Hepatocyte (in vitro differentiated cells): ENCODE measurements at places on chromosomes 6 and 20. TPM values are rescaled to one million over a fixed set of nuclear protein-coding genes. Genes with fewer than 3 reads are reported as not detected.

DNA sequence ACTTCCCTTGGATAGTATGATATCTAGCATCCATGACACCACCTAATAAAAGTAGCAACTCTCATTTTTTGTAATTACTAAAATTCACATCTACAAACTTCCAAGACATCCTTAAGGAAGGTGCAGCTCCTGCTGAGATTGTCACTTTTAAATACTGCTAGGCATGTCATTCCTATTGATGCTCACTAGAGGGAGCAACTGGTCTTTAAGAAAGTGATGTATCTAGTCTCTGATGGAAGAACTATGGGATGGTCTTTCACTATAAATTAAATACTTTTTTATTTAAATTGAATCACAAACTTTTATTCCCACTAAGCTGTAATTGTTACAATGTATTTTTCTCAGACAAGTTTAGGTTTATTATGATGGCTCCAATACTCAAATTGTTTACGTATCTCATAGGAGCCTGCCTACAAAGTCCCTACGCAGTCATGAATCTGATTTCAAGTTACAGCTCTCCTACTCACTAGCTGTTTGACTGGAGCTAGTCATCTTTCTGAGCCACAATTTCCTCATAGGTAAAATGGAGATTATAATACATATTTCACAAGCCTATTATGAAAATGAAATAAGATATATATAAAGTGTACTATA is 8.1 kb upstream of the TSPYL1 start:
- peak; percentile 65 for DNase-seq

- DNase-seq = no peak
These were observed 28.1 kb downstream of the PKIG start for GRCh38 chr20:44610313-44610962.

GRCh38 chr6:94071835-94072234 is 652.5 kb upstream of the EPHA7 start:
- peak; percentile 11 for DNase-seq

GRCh38 chr6:122388945-122389344 is 10.5 kb upstream of the HSF2 start:
- DNase-seq = no peak

DNA sequence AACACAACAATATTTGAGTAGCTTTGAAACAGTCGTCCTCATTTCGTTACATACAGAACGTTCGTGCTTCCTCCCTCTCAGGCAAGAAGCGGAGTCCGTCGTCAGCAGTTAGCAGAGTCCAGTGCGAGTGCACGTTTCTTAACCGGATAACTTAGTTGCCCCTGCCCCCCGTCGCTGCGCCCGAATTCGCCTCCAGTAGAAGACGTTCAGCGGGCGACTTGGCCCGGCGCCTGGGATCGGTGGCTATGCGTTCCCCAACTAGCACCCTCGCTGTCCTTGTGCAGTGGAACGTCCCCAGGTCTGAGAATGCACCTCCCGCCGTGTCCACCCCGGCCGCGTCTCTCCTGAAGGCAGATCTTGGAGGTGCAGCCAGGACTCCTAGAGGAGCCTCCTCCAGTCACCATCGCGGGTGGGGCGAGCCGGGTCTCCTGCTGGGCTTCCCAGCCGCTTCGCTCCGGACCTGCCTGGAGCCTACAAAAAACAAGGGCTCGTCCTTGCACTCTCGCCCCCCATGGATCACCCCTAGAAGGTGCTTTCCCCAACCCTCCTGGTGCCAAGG is 910 bp upstream of the PCSK2 start:
- DNase-seq = peak; percentile 41

DNA sequence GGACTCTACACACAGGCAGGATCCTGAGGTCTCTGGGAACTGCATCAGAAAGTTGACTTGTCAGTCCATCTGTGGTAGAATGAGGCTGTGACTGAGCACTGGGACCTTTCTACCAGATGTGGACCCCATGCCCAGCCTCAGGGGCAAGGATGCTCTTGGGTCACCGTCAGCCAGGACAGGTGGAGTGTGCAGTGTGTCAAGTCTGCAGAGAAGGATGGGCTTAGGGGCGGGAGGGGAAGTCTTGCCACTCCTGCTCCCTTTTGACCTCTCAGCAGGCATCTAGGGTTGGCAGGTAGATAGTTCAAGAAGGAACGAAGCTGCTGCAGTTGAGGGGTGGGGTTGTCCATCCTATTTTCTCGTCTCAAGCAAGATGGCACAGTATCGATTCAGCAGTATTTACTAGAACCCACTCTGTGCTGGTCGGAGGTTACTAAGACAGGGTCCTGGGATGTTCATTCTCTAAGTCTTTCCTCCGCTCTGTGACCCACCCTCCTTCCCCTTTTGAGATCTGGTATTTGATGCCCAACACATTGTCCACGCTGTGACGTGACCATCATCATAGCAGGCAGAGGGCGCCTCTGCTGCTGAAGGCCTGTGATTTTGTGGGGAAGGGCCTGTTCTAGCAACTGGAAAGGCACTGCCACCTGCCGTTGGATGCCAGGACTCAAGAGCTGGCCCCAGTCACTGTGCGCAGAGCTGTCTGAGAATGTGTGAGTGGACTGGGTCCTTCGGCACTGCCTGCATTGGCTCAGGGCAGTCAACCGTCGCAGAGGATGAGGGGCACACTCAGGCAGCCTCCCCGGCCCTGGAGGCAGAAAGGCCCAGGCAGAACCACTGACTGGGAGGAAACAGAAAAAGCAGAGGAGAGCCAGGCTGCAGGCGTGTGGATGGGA is 23.2 kb downstream of the RBCK1 start:
- peak; percentile 81 for DNase-seq

- DNase-seq = no peak
These were observed 75.3 kb downstream of the GNAS-AS1 start for GRCh38 chr20:58775371-58775770.

- no peak for DNase-seq
These were observed 221.5 kb downstream of the NRN1 start for GRCh38 chr6:5785249-5785648.

- DNase-seq = no peak
These were observed 111.7 kb downstream of the THBS2 start for GRCh38 chr6:169141671-169142537.

DNA sequence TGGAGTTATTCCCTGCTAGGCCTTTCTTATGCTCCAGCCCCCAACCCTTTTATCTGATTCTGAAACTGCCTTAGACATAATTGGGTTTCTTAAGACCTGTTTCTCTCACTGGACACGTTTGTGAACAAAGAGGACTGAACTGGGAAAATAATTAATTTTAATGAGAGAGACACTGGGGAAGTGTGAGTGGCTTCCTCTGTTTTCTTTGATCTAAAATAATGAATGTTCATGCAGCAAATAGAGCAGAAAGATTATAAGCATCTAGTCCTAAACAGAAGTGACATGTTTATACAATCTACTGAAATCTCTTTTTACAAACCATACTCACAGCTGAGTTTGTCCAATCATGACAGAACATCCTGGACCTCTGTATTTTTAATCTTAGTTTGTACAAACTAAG is 157.6 kb downstream of the SH3BGRL2 start:
- no peak for DNase-seq

DNA sequence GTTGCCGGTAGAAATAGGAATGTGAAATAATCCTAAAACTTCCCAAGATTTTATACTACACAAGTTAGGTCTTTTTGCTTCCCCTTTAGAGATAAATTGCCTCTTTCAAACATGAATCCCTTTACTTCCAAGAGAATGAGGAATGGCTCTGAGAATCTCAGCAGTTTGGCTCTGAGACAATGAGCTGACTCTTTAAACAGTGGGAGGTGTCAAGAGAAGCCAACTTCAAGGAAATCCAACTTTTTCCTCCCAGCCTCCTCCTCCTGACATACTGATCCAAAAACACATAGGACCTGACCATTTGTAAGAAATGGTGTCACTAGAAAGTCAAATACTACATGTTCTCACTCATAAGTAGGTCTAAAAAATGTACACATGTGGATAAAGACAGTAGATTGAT is 154.2 kb downstream of the ALDH8A1 start:
- DNase-seq = no peak

DNA sequence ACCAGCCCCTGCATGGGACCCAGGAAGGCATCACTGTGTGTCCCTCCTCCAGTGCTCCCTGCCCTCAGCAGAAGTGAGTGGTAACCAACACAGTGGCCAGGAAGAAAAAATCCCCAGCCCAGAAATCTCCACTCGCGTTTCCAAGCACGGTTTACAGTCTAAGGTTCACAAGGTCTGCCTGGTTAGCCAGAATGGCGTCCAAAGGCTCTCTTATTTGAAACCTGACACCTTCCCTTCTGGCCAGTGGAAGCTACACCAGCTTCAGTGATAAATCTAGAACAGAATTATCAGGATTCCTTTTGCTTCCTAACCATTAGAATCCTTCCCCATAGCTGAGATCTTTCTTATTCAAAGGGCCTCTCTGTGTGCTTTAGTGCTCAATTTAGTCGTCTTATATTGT is 9.2 kb downstream of the LY86 start:
- no peak for DNase-seq

DNA sequence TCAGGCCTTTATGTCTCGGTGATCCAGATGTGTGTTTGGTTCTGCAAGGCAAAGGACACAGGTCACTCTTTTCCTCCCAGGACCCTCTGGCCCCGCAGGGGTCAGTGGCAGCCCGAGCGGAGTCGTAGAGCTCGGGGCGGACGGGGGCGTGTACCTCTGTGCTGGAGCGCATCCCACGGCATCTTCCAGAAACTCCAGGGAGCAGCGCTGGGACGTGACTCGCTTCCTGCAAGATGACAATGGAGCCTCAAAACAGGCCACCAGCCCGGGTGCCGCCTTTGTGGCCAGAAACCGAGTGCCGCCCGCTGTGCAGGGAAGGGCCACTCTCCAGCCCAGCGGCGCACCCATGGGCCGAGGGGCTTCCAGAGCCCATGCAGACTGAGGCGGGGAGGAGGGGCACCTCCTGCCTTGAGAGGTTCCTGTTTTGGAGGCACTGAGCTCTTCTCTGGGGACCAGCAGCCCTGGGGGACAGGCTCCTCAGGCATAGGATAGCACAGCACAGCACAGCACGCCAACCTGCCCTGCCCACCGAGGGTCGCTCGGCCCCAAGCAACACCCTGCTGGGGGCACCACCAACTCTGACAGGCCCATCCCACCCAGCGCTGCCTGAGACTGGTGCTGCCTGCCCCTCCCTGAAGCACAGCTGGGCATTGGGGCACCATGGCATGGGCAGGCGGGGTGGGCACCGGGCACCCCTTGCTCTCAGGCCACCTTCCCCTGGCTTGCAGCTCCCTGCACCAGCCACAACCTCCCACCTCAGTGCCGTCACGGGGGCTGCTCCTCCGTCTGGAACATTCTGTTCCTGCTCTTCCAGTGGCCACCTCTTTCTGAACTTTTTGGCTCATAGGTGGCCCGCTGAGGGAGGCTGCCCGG is 9.7 kb downstream of the RPS21 start:
- DNase-seq = no peak

TRIM15 gene
- 2.6 and 3.6 TPM in 2 replicates for total RNA-seq

PTPRA gene
- total RNA-seq = 51.8 and 54.7 TPM in 2 replicates

ZNF318 gene
- total RNA-seq = 13.4 and 14.4 TPM in 2 replicates

PRL gene
- total RNA-seq = not detected in 2 replicates

NCOA7 gene
- total RNA-seq = 34.1 and 42.0 TPM in 2 replicates
